ENCODE measurements at places on chromosomes 7 and 10.

DNA sequence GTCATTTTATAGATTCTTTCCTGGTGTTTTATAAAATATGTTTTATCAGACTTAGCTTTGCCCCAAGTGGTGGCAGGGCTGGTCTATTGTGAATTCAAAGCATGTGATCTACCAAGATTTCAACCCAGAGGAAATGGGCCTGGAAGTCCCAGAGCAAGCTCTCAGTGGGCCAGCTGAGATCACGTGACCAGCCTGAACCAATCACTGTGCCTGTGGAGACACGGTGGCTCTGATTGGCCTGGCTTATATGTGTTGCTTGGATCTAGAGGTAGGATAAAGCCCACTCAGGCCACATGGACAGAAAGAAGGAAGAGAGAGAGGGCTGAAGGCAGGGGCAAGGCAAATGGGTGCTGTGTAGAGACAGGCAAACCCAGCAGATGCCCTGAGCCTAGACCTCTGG is 65.5 kb upstream of the GATA3 start:
- DNase-seq = no peak

- DNase-seq = no peak
Measured at GRCh38 chr10:63416376-63416775, 49.4 kb downstream of the JMJD1C start.

DNA sequence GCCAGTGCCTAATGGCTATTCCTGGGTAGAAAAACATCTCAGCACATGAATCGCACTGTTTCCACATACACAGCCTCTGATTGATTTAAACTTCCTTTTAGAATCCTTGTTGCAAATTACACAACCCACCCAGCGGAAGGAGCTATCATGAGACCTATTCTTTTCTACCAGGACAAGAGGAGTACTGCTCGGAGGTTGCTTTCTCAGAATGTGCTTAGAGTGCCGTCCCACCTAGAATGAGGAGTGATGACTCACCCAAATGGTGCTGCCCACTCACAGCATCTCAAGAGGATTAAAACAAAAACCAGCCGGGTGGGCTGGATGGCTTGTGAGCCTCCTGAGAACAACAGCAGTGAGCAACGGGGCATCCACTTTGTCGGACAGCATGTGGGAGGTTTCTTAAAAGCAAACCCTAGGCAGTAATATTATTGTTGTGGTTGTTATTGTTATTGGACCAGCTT is 128.9 kb downstream of the DGKI start:
- DNase-seq = no peak

DNA sequence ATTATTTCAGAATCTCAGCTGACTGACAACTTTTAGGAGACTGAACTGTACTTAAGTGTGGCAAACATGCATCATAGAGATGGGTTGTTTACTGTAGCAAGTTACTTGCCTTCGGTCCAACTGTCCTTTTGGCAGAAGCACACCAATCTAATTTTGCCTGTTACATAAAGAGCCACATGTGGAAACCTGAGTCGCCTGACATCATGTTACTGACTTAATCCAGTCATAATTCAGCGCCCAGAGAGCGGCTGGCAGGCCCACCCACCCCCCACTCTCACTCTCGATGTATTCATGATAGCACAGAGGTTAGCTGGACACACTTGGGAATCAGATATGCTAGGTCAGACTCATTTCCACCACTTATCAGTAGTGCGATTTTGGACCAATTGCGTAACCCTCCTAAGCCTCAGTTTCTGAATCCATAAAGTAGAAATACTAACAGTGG is 57.3 kb upstream of the CAPZA2 start:
- no peak for DNase-seq

- no peak for DNase-seq
Measured at GRCh38 chr10:49518982-49519578, 19.8 kb downstream of the ERCC6 start.

GRCh38 chr10:125084191-125084613 is 76.2 kb downstream of the CTBP2 start:
- DNase-seq = no peak

GRCh38 chr7:116395141-116395791 is 104.3 kb upstream of the CAV2 start:
- no peak for DNase-seq

Measured in left renal cortex interstitium (tissue), 4 donors.